ENCODE measurements at places on chromosomes 2 and 18. TPM values are rescaled to one million over a fixed set of nuclear protein-coding genes. Genes with fewer than 3 reads are reported as not detected.
A peak's percentile ranks its signal among the peaks of the same experiment; 100 is the strongest.

GRCh38 chr2:68463287-68463877, 3.7 kb downstream of the FBXO48 start:
- DNase-seq, result peak; percentile 70

DNA sequence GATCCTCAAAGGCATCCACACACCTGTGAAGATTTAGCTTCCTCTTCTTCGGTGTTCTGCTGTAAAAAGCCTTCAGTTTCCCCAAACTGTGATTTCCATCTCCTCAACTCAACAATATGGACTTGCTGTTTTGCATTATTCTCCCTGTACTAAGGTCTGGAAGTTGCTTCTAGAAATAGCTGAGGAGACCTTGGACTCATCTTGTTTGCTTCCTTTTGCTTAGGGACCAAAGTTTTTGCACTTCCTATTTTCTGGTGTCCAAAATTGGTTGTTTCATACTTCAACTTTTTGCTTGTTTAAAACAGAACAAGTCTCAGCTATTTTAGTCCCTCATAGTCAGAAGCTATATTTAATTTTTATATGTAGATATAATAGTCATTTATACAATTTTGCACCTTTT, 201.9 kb upstream of the COPS8 start:
- no peak for DNase-seq

DNA sequence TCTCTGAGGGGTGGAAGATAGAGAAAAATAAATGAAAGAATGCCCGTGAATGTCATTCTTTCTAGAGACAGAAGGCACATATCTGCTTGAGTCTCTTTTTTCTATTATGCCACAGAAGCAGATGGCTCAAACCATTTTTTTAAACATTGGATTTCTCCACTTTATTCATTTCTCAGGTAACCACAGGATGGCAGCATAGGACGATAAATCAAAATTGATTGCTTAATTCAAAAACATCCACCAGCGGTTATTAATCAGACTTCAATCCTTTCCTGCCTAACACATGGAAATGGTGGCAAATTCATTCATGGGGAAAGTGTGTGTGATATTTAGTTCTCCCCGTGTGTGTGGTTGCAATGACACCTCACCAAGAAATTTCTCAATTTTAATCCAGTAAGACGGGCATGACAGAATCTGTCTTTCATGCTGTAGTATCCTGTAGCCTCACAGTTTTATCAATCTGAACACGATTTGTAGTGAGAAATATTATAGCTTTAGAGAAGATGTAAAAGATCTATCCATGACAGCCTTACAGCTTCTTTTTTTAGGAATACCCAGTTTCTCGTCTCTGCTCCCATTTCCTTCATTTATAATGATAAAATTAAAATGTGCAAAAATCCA, 72.2 kb downstream of the DSC3 start:
- DNase-seq, result peak; percentile 44

Gene CCDC74A
- polyA plus RNA-seq, result 11.8 TPM

Gene GMCL1
- polyA plus RNA-seq, result 15.3 TPM
